Stomach (tissue), 19 donors: ENCODE measurements at places on chromosomes 6 and 20. TPM values are rescaled to one million over a fixed set of nuclear protein-coding genes. Genes with fewer than 3 reads are reported as not detected.

PDYN gene
- total RNA-seq = not detected

GRCh38 chr6:10347561-10348327 lies 67.1 kb downstream of the TFAP2A start:
- DNase-seq = no peak

DNA sequence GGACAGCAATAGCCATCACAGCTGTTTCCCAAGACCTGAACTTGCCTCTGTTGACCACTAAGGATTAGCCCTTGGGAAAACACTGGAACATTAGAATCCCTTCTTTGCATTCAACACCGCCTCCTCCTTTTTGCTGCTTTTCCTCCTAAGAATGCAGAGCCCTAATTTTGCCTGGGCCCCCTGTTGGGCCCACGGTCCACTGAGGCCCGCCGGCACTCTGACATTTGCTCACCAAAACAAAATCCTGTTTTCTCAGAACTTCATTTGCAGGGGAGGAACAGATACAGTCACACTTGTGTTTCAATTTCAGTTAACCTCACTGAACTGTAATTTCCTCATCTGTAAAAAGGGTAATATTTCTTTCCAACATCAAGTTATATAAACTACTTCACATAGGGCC lies 116.0 kb upstream of the JARID2 start:
- no peak for DNase-seq

- DNase-seq = peak; percentile 73
Observed at GRCh38 chr6:13762611-13763441, 51.2 kb upstream of the RANBP9 start.

DNA sequence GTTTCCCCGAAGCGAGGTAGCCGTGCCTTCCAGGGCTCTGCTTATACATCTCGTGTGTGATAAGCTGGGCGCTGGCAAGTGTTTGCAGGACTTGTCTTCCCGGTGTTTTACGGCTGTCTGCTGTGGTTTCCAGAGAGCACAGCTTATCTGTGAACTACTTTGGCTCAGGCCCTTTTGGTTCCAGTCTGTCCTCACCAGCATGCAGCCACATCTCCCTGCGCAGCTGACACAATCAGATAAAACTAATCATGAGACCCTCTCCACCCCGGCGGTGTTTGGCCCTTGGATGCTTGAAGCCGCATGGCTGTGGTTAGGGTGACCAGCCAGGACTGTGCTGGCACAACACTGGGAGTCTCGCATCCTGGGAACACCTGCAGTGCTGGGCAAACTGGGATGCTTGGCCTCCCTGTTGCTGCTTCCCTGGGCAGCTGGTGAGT lies 241.8 kb upstream of the FOXQ1 start:
- peak; percentile 87 for DNase-seq

GRCh38 chr6:98894810-98895209 lies 52.9 kb downstream of the FBXL4 start:
- DNase-seq = no peak

PTGIS gene
- total RNA-seq = 8.4 TPM

DNA sequence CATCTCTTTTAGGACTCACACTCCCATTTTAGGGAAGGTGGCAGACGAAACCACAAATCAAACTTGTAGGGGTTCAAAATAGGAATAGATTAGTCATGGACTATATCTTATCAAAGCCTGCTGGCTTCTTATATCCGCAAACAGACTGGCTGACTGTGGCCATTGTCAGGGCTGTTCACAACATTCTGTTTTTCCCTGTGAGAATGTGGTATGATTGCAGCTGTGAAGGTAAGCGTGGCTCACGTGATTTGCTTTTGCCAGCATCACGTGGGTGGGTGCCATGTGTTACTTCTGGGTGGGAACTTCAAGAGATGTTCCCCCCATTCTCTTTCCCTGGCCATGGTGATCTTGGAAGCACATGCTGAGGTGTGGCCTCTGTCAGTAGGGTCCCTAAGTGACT lies 5.9 kb downstream of the IP6K3 start:
- peak; percentile 41 for DNase-seq
